ENCODE measurements at places on chromosomes 6 and 20.

DNA sequence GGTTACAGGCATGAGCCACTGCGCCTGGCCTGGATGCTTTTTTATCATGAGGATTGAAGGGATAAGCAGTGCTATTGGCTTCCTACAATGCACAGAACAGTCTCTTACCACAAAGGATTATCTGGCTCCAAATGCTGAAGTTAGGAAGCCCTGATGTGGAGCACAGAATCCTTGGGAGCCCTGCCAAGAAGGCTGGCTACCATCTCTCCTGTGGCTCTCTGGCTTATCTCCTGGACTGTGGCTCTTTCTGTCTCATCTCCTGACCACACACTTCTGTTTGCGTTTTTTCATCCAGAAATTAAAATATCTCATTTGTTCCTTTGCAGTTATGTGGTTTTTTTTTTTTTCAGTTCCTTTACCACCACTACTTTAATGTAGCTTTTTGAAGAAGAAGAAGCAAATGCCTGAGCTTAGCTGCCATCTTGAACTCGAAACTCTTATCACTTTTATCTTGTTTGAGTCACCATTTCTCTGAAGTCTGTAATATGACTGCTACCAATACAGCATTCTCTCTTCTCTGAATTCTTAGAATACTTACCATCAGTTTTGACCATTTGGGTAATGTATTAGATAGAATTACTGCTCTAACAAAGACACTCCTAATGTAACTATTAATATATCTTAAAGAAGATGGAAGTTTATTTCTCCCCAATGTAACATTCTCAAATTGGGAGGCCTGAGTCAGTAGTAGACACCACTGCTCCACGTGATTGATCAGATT lies 1044.7 kb downstream of the KIF16B start:
- no peak for DNase-seq

DNA sequence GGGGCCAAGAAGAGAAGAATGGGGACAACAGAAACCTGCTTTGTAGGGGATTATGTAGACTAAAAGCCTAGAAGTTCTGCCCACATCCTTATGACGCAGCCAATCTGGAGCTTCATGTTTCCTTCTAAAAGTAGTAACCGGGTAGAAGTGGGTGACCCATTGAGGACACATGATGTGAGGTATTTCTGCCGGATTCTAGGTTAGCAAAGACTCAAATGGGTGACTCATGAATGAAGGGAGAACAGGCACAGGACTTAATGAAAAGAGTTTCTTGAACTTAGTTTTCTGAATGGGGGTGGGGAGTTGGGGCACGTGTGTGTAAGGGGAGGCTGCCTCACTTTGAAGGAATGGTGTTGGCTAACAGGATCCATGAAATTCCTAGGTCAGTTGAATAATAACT lies 68.8 kb downstream of the CDS2 start:
- no peak for DNase-seq

DNA sequence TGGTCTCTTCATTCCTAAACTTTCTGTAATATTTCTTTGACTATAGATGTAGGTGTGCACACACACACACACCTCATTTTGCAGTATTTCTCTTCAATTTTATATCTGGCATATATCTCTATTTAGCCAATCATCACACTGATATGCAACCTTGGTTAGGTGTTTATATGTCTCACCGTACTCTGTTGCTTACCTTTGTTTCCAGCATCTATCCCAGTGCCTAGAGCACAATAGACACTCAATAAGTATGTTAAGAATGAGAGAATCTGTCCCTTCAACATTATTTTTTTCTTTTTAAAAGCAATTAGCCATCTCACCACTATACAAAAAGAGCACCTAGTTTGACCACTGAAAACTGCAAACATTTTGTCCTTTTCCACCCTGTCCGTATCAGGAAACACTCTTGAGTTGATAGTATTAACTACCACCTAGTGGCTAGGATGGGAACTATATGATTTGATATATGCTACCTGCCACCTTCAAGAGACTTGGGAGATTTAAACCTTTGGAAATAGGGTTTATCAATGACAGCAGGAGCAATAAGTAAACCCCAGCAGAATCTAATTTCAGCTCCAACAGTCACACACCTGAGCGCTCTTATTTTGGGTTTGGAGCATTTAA lies 48.7 kb upstream of the RSPO3 start:
- DNase-seq = no peak

DNA sequence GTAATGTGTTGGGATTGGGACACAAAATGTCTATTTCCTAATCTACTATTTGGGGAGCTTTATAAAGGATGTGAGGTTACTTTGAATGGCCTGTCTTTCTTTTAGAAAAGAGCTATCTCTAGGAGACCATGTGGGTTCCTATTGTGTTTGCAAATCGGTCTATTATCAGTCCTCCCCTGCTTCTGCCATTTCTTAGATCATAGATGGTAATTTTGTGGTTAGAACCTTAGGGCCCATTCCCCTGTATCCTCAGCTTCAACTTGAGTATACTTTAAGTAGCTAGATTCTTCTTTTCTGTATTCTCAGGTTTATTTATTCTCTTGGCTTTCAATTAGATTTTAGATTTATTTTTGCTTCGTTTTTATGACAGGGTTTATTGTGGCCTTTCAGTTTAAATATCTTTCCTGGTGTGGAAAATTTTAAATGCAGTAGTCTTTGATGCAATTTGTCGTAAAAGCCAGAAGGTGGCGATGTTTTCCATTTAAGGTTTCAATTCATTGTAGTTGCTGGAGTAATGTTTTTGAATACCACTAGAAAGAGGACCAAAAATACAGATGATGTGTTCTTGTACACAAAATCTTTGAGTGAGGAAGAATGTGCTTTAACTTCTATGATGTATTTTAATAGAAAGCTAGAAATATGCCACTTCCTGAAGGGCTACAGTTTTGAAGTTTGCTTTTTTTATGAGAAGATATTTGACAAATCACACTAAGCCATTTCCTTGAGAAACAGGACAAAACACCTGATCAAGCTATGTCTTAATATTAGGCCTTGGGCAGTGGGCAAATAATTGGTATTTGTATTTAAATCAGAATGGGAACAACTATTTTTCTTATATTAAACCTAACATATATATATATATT lies 20.3 kb downstream of the TBPL1 start:
- no peak for DNase-seq

DNA sequence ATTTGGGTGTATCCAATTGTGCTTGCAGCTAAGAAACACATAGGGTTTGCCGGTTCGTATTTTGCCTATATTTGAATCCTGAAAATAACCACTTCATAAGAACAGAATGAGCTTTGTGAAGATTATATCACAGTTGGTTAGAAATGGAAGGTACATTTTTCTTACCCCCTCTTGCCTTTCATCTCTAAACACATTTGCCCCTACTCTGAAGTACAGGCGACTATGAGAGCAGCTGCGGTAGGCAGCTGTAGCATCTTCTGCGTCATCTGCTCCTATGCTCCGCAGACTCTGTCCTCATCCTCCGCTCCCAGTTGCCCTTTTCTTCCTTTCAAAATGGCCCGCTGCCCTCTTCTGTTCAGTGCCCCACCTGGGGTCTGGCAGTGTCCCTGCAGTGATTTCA lies 47.6 kb upstream of the REV3L start:
- no peak for DNase-seq

DNA sequence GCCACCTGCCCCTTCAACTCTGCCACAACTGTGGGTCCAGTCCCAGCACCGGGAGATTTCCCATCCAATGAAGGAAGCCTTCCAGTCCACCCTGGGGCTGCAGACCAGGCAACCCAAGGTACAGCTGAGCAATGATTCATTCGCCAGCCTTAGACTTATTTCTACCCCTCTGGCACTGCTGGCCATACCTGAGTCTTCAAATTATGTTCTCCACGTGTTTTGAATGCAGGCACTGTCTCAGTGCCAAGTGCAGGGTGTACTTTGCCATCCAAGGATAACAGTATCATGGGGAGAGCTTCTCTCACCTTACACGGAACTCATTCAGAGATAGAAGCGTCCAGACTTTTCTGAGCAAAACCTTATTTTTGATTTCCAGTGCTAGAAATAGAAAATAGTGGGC lies 175.6 kb downstream of the ZFP64 start:
- no peak for DNase-seq

- DNase-seq = no peak
Observed at GRCh38 chr20:38628580-38629470, 27.2 kb downstream of the ARHGAP40 start.

Data from activated CD4-positive, alpha-beta T cell treated with anti-CD3 and anti-CD28 coated beads for 1 hour (primary cell).